ENCODE measurements at places on chromosomes 3 and 15.
A peak's percentile ranks its signal among the peaks of the same experiment; 100 is the strongest.

GRCh38 chr3:53134631-53135232 is 4.5 kb upstream of the RFT1 start:
- peak; percentile 37 for DNase-seq

- DNase-seq, result no peak
These were observed 25.7 kb downstream of the HMCES start for GRCh38 chr3:129304146-129304961.

DNA sequence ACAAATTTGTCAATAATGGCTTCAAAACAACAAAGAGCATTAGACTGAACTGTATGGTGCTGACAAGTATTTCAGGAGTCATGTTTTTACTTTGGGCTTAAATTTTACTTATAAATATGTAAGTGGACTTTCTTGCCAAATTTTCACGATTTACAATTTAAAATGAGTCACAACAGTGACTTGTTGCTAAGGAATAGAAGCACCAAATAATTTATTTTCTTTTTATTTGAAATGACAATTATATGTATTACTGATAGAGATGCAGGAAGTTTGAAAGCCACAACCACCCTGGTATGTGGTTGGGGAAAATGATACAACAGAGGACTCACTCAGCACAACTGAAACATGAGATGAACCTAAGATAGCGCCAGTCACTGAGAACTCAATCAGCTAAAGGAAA is 90.3 kb downstream of the FMN1 start:
- DNase-seq, result no peak

- no peak for DNase-seq
These were observed 1006.6 kb upstream of the CFAP20DC start for GRCh38 chr3:60056404-60056803.

DNA sequence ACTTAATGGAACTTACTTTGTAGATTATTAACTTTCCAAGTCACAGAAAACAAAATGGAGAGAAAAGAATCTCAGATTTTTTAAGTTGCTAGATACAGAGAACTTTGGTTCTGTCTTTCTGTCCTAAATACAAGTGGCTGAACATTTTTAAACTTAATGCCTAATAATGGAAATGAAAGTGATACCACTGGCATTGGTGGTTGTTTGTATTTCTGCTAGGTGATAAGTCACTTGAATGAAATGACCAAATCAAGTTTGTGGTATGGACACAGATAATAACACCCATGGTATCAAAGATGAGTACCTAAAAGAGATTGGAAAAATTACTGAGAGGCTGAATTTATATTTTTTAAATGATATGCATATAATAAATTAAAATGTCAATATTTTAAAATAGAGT is 502.1 kb downstream of the CNTN6 start:
- no peak for DNase-seq

- DNase-seq, result no peak
These were observed 110.0 kb downstream of the EPHB1 start for GRCh38 chr3:134904776-134905646.

DNA sequence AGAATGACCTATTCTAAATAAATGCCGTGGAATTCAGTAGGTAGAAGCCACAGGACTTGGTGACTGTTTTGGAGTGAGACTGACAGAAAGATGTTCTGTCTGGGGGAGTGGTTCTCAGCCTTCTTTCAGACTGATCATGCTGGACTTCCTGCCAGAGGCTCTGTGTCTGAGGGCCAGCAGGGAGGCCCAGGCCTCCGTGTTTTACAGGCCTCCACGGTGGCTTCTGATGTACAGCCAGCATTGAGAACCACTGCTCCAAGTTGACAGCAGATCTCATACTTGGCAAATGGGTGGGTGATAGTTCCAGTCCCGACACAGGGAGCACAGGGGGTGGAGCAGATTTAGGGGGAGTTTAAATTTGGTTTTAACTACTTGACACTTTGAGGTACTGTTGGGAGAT is 6.7 kb upstream of the PIGZ start:
- DNase-seq, result no peak

GRCh38 chr15:45641374-45641781 is 6.5 kb downstream of the SQOR start:
- no peak for DNase-seq

DNA sequence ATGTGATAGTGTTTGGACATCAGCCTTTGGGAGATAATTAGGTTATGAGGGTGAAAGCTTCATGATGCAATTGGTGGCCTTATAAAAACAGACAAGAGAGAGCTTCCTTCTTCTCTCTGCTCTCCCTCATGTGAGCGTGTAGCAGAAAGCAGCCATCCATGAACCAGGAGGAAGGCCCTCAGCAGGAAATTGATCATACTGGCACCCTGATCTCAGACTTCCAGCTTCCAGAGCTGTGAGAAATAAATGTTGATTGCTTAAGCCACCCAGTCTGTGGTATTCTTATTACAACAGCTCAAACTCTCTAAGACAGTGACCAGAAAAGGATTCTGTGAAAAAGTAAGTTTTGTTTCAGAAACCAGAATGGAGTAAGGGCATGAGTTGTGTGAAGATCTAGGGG is 13.3 kb downstream of the STAC start:
- no peak for DNase-seq

DNA sequence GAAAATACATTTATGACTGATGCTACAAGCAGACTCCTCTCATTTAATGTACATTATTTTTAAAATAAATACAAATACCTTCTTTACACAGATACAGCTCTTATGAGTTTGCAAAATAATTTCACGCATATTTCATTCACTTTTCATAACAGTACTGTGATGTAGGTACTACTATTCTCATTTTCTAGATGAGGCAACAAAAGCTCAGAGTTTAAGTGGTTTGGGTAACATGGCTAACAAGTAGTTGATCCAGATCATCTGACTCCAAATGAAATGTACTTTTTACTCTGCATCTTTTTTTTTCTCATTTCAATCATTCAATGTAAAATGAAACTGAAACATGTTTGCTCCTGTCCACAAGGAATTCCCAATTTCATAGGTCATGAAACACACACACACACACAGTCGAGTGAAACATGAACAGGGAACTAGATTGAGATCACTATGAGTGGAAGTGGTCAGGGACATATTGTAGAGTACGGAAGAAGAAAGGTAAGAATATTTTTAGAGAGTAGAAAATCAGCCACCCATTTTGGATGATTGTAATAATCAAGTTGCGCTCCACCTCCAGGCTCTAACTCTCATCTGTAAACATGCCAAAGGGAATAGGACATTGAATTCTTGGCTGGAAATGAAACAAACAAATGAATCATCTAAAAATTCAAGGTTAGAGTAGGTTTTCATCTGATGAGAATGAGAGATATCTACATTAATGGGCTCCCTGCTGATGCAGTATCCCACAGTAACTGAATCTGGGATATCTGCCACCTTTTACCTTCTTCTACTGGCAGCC is 92.4 kb downstream of the CLDN1 start:
- no peak for DNase-seq

GRCh38 chr3:142319094-142319493 is 93.7 kb upstream of the GK5 start:
- DNase-seq, result no peak

GRCh38 chr3:41673650-41674049 is 288.3 kb downstream of the ULK4 start:
- no peak for DNase-seq

DNA sequence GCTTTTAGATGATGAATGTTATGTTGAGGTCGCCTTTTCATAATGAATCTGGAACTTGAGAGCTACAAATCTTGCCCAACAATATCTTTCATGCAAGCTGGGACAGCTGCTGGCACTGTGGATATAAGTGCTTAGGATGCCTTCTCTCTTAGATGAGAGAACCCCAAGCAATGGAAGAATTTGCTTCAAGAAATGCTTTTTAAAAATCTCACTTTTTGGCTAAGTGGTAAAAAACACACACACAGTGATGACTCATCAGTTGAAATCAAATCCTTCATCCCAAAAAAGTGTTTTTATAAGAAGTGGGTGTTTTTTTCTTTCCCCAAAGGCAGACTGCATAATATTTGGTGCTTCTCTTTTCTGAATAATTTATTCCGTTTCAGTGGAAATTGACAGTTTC is 38.4 kb upstream of the GALNT15 start:
- no peak for DNase-seq

DNA sequence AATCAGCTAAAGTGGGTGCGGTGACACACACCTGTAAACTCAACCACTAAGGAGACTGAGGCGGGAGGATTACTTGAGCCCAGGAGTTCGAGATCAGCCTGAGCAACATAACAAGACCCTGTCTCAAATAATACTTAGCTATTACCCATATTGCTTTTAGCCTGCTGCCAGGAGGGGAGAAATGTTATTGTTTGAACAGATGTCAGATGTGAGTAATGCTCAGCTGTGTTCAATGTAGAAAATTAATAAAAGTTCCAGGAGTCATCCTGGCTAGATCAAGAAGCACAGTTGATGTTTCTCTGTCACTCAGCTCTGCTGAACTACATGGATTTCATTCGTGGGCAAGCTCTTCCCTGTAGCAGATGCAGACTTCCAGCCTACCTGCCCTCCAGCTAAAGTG is 22.2 kb downstream of the LSM3 start:
- no peak for DNase-seq

GRCh38 chr3:170766823-170767575 is 103.0 kb downstream of the RPL22L1 start:
- no peak for DNase-seq

DNA sequence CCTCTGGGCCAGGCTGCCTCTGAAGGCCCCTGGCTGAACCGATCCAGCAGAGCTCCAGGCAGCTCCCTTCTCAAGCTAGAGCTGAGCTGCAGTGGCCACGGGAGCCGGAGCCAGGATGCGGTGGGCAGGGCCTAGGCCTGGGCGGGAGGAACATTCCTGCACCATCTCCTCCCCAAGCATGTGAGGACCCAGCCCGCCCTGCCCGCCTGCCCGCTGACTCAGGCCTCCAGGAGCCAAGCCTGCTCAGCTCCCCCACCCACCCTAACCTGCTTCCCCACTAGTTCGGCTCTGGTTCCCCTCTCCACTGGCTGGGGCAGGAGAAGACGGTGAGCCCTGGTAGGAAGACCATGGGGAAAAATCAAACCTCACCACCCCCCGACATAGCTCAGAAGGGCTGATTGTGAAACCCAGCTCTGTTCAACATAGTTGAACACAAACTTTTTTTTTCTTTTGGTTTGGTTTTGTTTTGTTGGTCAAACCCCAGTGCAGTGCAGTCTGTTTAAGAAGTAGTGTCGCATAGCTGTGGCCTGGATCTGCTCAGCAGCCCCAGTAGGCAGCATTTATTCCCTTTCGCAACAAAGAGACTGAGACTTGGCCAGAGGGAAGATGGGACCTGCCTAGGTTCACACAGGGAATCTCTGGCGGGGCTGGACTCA is 13.5 kb downstream of the SNX33 start:
- DNase-seq, result no peak

GRCh38 chr3:132448216-132448961 is 31.1 kb downstream of the DNAJC13 start:
- no peak for DNase-seq

- DNase-seq, result no peak
These were observed 9.1 kb upstream of the SCG3 start for GRCh38 chr15:51672155-51672687.

DNA sequence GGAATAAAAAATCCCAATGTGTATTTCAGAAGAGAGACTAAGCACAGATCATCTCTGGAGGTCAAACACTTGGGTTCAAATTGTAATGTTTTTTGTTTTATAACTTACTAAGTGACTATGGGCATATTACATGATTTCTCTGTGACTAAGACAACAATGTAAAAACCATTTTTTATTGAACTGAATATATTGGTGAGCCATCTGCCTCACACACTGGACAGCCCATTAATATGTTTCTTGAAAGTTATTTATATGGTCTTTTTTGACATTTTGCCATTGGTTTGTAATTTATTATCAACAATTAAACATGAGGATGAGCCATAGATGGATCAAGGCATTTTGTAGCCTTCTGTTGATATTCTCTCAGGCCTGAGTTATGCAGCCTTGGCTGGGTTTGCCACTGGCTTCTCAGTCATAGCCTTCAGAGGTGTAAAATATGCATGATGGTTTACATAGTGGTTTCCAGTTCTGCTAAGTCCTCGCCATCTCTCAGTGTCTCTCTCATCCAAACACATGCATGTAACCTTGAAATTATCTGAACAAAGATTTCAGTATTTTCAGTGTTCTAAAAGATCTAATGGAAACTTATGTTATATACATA is 997.2 kb downstream of the DIPK2A start:
- DNase-seq, result no peak

DNA sequence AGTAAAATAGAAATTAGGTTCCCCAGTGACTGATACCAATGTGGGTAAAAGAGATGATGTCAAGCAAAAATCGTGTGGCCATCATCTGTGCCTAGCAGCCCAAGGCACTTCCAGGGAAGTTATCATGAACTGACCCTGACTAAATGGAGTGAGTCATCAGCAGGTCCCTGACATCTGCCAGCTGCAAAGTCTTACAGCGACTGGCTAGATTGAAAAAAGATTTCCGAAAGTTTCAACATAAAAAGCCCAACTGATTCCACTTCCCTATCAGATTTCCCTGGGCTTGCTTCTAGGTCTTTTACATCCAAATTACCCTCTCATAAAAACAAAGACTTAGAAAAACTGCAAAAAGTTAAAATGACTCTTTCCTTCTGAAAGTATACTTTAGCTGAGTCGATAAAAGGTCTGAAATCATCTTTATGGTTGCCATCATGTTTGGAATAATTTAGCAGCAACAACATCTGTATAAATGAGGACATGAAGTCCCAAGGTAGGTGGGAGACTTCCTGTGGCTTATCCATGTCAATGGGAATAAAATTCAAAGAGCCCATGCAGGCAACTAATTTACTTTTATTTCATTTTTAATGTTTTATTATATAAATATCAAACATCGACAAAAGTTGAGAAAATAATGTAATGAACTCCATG is 342.8 kb downstream of the ERC2 start:
- DNase-seq, result no peak

- DNase-seq, result no peak
These were observed 110.7 kb upstream of the C3orf80 start for GRCh38 chr3:160114355-160114995.

DNA sequence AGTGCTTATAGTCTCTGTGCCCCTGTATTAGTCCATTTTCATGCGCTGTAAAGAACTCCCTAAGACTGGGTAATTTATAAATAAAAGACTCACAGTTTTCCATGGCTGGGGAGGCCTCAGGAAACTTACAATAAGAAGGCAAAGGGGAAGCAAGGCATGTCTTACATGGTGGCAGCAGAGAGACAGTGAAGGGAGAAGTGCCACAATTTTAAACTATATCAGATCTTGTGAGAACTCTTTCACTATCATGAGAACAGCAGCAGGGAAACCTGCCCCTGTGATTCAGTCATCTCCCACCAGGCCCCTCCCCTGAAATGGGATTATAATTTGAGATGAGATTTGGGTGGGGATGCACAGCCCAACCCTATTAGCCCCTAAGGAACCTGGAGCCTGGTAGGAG is 243.2 kb downstream of the EDEM1 start:
- DNase-seq, result no peak

DNA sequence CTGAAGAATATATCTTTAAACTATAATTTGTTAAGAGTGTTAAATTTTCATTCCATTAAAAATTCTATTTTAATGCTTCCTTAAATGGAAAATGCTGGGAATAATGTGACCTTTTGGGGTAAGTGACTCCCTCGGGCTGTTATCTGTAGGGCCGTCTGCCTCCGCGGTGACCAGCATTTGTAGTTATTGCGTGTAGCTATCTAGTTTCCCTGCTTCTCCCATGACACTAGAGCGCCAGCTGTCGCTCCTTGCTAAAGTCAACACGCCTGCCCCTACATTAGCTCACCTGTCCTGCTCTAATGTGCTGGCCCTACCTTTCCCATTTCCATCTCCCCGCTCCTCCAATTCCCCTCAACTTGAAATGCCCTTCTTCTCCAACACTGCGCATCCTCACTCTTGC is 12.4 kb upstream of the CHRM5 start:
- DNase-seq, result no peak

GRCh38 chr3:172622916-172623700 is 87.8 kb downstream of the NCEH1 start:
- peak; percentile 43 for DNase-seq

- no peak for DNase-seq
These were observed 10.2 kb upstream of the FSIP1 start for GRCh38 chr15:39792844-39793335.

Data from stimulated activated naive CD4-positive, alpha-beta T cell (primary cell).